ENCODE measurements at places on chromosomes 5 and 9. TPM values are rescaled to one million over a fixed set of nuclear protein-coding genes. Genes with fewer than 3 reads are reported as not detected.

The LHFPL2 gene
- 24.4 TPM for total RNA-seq

The IPO11 gene
- 71.7 TPM for total RNA-seq

The SPDL1 gene
- total RNA-seq = 5.2 TPM

The OTP gene
- not detected for total RNA-seq

The PCDHB6 gene
- 0.20 TPM for total RNA-seq

The TTC16 gene
- not detected for total RNA-seq

The IL9 gene
- not detected for total RNA-seq

The PCDHGA3 gene
- 0.40 TPM for total RNA-seq

The CCNI2 gene
- total RNA-seq = not detected

The SLC6A3 gene
- total RNA-seq = not detected

The QSOX2 gene
- 6.3 TPM for total RNA-seq

The C7 gene
- total RNA-seq = under 0.01 TPM

The SLCO4C1 gene
- total RNA-seq = not detected

The GBGT1 gene
- 27.8 TPM for total RNA-seq

The PANK3 gene
- 63.1 TPM for total RNA-seq

The DMRT3 gene
- total RNA-seq = not detected

The ST6GALNAC6 gene
- 30.0 TPM for total RNA-seq

The SPINK1 gene
- not detected for total RNA-seq

The MIGA2 gene
- 13.5 TPM for total RNA-seq

The CAMK4 gene
- total RNA-seq = 0.44 TPM

The NRARP gene
- total RNA-seq = 18.7 TPM

The TAF11L4 gene
- total RNA-seq = not detected

The CCDC152 gene
- total RNA-seq = under 0.01 TPM

The CCDC192 gene
- not detected for total RNA-seq

The DMAC1 gene
- 9.2 TPM for total RNA-seq

The RFESD gene
- total RNA-seq = 1.6 TPM

The NEURL1B gene
- total RNA-seq = 0.40 TPM

The GABRA1 gene
- total RNA-seq = not detected

The IFNB1 gene
- total RNA-seq = not detected

The ADAMTS13 gene
- 0.44 TPM for total RNA-seq

The SPINK6 gene
- total RNA-seq = not detected

The PCDHA10 gene
- total RNA-seq = under 0.01 TPM

The C9 gene
- total RNA-seq = under 0.01 TPM

The LHX6 gene
- 0.40 TPM for total RNA-seq

The SLC36A2 gene
- total RNA-seq = not detected

The EEIG1 gene
- total RNA-seq = 10.2 TPM

The CDH18 gene
- not detected for total RNA-seq

The LOX gene
- total RNA-seq = 29.6 TPM

The ATP6V1G1 gene
- 119 TPM for total RNA-seq

Data from lung microvascular endothelial cell (primary cell).